Activated naive CD4-positive, alpha-beta T cell (primary cell): ENCODE measurements at places on chromosomes 1 and 21.

DNA sequence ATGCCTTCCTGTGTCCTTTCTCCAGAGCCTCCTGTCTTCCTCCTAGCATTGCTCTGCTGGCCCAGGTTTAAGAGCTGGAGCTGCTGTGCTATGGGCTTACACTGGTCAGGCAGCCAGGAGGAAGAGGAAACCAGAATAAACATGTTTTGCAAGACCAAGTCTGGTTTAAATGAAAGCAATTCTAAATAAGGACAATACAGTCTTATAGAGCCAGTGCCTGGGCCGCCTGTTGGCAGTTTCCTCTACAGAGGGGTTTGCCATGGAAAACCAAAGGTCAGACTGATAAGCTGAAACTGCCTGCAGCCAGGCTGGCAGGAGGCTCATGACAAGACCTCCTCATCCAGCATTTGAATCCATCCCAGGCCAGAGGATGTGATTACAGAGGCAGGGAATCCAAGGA, 92.9 kb upstream of the FGGY start:
- DNase-seq, result no peak

- no peak for DNase-seq
Observed at GRCh38 chr1:44523593-44524591, 118.8 kb downstream of the RNF220 start.

- no peak for DNase-seq
Observed at GRCh38 chr21:39715804-39716397, 29.1 kb upstream of the IGSF5 start.

DNA sequence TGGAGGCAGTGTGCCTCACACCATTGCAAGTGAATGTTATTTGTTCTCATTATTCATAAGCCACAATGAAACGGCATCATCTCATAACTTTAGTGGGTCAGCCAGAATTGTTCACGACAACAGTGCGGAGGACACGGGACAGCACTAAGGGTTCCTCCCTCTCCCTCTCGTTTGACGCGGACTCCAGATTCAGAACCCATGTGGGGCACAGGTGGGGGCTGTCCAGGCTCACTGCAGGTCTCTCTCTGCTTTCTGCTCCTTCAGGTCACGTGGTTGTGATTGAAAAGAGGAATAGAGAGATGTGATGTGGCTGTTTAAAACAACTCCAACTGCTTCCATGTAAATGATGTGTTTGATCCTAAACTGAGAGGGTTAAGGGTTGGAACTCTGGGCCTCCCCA, 13.5 kb downstream of the RUNX1 start:
- no peak for DNase-seq

- DNase-seq, result no peak
Observed at GRCh38 chr1:215891266-215892057, 324.4 kb downstream of the KCTD3 start.
